ENCODE measurements at places on chromosomes 16 and 17.

DNA sequence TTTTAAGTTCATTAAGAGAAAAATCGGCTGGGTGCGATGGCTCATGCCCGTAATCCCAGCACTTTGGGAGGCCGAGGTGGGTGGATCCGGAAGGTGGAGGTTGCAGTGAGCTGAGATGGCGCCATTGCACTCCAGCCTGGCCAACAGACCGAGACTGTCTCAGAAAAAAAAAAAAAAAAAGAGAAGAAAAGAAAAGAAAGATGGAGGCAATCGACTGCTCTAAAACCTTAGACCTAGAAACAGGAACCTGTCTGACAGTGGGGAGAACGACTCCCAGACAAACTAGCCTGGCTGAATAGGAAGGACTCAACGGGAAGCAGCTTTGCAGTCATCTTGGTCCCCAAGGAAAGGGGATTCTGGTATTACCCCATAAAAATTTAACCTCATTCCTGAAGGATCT lies 13.7 kb downstream of the MRC2 start:
- no peak for DNase-seq

GRCh38 chr17:65131946-65132345 lies 5.2 kb upstream of the RGS9 start:
- DNase-seq: no peak

DNA sequence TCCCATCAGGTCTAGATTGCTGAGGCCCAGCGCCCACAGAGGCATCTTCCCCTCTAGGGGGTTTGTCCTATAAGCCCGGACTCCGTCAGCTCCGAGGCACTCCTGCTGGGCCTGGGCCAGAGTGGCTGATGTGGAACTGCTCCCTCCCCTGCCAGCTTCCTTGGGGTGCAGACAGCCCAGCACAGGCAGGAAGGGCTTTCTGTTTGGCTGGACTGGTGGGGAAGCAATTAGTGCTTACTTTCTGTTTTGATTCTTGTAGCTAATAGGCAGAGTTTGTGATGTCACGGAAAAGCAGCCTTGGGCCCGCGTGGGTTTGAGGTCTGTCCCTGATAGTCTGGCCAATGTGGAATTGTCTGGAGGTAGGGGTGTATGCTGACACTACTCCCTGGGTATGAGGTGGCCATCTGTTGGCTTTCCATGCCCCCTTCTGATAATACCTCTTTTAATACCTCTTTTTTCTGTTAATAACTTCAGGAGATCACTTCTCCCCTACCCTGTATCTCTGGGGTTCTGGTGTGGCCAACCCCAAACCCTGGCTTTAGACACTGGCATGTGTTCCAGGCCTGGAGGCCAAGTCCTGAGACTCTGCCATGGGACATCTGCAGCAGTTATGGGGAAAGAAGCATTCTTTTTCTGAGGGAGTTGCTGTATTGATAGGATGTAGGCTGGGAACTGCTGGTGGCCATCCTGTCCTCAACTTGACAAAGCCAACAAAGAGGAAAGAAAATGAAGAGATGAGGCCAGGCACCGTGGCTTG lies 190.9 kb downstream of the RAB11FIP4 start:
- no peak for DNase-seq

- no peak for DNase-seq
Measured at GRCh38 chr17:48236681-48237134, 129.1 kb downstream of the SNX11 start.

GRCh38 chr16:86062271-86062965 lies 163.5 kb downstream of the IRF8 start:
- no peak for DNase-seq

DNA sequence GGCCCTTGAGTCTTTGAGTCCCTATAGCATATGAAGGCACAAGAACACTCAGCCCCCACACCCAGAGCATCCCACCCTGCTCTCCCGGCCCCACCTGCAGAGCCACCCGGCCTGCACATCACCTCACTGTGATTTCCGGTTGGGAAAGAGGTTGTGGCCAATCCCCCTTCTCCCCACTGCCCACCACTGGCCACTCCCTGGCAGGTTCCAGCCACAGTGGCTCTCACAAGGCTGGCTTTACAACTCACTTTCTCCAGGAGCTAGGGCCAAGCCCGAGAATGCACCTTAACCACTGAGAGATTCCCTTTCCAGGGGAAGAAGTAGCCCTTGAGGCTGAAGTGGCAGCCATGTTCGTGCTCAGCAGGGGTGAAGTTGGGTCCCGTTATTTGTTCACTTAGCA lies 123.9 kb downstream of the C16orf78 start:
- DNase-seq: no peak

GRCh38 chr17:10229181-10229580 lies 30.8 kb upstream of the GAS7 start:
- no peak for DNase-seq

All from stimulated activated CD8-positive, alpha-beta memory T cell treated with anti-CD3 and anti-CD28 coated beads, Interleukin-15, amount 100 ng/mL, for 4 hours (primary cell).